T-cell (primary cell): ENCODE measurements at places on chromosomes 16 and 17. TPM values are rescaled to one million over a fixed set of nuclear protein-coding genes. Genes with fewer than 3 reads are reported as not detected.

DNA sequence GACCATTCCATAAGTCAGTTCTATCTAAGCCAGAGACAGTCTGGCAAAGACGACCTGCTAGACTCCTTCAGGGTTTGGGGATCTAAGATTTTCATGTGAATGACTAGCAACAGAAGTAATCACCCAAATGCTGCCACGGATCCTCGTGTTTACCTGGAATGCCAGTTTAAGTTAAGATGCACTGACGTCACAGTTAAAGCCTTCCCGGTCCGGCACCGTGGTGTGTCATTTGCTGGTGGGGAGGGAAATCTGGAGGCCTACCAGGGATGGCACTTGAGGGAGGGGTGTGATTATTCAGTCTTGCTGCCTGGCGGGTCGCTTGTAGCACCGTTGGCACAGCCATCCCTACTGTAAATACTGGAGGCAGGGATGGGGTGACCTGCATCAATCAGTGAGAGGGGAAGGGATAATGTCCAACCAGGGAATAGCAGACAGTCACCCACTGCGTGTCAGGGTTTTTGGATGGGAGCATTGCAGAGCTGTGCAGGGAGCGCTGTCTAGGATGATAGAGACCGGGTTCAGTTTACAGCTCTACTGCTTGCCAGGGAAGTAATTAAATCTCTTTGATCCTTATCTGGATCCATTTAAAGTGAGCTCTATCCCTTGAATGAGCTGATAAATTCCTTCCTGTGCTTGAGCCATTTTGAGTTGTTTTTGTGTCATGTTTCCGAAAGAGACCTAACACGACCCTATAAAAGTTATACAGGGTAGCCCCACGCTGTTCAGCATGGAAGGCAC is 764.7 kb upstream of the EEF2KMT start:
- H3K36me3 ChIP-seq = no peaks in the 10 kb centered on the region
- H3K27me3 ChIP-seq = peaks cover 3% of the 10 kb centered on the region
- no peak overlapping the region for H3K4me3 ChIP-seq
- no peak for DNase-seq

- no peaks in the 10 kb centered on the region for H3K36me3 ChIP-seq
- H3K27me3 ChIP-seq = peaks cover 3% of the 10 kb centered on the region
- DNase-seq = no peak
- no peak overlapping the region for H3K27ac ChIP-seq
These were observed 23.7 kb upstream of the PMFBP1 start for GRCh38 chr16:72195609-72196008.

DNA sequence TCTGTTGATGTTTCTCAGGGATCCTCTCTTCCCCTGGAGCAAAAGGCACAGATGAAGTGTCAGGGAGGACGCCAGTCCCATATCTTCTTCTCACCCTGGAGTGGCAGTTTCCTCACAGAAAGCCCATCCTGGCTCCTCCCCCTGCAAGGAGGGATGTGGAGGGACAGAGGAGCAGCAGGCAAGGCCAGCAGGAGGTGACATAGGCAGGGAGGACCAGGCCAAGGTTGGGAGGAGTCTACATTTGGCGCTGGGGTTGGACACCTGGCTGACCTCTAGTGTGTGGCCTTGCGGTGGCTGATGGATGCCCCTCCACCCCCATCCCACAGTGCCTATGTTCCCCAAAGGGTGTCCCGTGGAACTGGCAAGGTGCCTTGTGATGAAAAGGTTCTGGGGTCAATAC is 125.4 kb downstream of the SEC14L1 start:
- H3K4me3 ChIP-seq = no peak overlapping the region
- H3K27me3 ChIP-seq = peaks cover 32% of the 10 kb centered on the region
- DNase-seq = no peak
- no peak overlapping the region for H3K27ac ChIP-seq
- H3K4me1 ChIP-seq = no peaks in the 10 kb centered on the region

- peaks cover 2% of the 10 kb centered on the region for H3K27me3 ChIP-seq
- no peaks in the 10 kb centered on the region for H3K4me1 ChIP-seq
- no peak for DNase-seq
- no peak overlapping the region for H3K27ac ChIP-seq
- H3K36me3 ChIP-seq = no peaks in the 10 kb centered on the region
These were observed 182.5 kb upstream of the ASIC2 start for GRCh38 chr17:33475594-33475993.

- H3K4me3 ChIP-seq = no peak overlapping the region
- H3K36me3 ChIP-seq = peaks cover 100% of the 10 kb centered on the region
- H3K4me1 ChIP-seq = peaks cover 13% of the 10 kb centered on the region
- no peak for DNase-seq
These were observed 14.1 kb downstream of the SLC7A6OS start for GRCh38 chr16:68296693-68297092.

- no peak overlapping the region for H3K27ac ChIP-seq
- H3K4me1 ChIP-seq = no peaks in the 10 kb centered on the region
- no peak overlapping the region for H3K4me3 ChIP-seq
- no peaks in the 10 kb centered on the region for H3K27me3 ChIP-seq
- no peak for DNase-seq
These were observed 123.5 kb upstream of the ZFHX3 start for GRCh38 chr16:73171380-73171779.

TUBB3 gene
- 0.89 TPM for total RNA-seq

PLLP gene
- 1.4 TPM for total RNA-seq

GPRC5B gene
- 1.2 TPM for total RNA-seq

GRCh38 chr16:85869206-85869605 is 29.8 kb upstream of the IRF8 start:
- H3K4me3 ChIP-seq = no peak overlapping the region
- H3K27me3 ChIP-seq = peaks cover 6% of the 10 kb centered on the region
- DNase-seq = no peak
- no peak overlapping the region for H3K27ac ChIP-seq
- no peaks in the 10 kb centered on the region for H3K4me1 ChIP-seq
